Stimulated activated naive CD4-positive, alpha-beta T cell treated with Interleukin-2 at 50 U/mL for 16 hours (primary cell): ENCODE measurements at places on chromosomes 5 and 9.

DNA sequence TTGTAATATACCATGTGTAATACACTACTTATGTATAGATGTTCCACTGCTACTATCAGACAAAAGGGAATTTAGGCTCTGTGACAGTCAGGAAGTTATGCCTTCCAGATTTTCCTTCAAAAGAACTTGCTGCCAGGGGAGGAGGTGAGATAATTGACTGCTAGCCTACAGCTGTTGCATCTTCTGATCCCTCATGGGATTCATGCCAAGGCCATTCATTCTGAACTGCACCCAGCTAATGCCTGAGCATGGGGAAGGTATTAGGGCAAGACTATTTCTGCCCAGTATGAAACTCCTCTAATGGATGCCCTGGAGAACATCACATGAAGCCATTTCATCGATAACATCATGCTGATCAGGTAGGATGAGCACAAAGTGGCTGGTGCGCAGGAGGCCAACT is 746.5 kb upstream of the ZNF608 start:
- DNase-seq = no peak

DNA sequence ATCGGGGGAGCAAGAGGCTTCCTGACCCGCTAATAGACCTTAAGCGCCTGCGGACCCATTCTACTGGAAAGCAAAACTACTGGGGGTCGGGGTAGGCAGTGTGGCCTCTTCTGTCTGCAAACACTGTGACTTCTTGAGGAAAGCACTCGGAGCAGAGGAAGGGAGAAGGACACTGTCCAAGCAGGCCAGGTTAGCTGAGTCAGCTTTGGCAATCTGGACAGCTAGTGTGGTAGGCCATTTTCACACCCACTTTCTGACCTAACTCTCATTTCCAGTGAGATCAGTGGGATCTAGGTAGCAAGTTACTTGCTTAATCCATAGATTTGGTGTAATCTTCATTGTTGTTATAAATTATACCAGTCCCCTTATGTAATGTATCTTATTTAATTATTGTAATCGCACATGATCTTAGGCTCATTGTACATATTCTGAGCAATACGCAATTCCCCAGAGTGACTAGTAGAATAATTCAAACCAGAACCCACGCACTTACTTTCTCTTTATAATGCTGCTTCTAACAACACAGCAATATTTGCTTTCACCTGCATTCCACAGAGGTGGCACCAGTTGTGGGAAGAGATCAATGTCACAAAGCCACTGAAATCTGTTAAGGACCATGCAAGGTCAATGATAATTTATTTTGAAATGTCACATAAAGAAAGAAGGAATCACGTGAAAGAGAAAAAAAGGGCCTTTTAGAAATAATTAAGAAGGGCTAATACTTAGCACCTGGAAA is 82.9 kb downstream of the NREP start:
- no peak for DNase-seq

DNA sequence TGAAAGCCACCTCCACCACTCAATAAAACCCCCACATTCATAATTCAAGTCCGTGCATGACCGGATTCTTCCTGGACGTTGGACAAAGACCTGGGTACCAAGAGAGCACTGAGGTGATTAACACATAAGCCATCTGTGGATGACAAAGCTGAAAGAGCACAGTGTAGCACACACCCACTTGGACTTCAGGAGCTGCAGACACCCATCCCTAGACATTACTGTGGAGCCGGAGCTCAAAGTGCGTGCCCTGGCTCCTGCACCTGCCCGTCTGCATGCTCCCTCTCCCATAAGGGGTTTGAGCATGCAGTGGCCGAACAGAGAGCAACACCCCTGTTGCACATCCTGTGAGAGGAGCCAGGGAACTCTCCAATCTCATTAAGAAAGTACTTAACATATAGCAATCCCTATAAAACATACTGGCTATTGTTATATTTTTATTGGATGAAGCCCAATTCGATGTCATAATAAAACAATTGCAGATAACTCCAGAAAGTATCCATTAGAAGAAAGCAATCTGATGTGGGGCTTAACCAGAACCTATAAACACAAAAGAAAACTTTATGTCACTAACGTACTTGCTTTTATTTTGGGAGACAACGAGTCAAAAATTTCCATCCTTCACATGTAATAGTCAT is 1174.2 kb upstream of the C9orf72 start:
- no peak for DNase-seq

DNA sequence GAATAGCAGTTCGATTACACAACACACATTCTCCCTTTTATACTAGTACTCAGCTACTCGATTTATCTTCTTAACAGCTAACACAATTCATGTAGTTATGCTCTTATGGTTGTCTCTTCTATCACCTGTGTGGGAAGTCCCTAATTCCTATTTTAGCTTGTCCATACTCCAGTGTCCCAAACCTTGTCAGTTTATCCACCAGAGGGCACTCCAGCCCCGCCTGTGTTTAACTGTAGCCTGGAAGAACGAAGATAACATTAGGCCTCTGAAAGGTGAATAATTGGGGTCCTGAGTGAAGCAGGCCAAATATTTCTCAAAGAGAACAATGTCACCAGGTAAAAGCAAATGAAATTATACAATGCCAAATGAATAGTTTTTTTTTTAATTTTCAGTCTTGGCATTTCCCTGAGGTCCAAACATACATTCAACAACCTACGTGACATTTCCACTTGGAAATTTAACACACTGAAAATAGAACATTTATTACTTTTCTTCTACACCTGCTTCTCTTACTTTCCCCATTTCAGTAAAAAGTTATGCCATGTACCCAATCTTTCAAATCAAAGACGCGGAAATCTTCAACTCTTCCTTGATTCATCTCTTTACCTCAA is 560.7 kb downstream of the HTR1A start:
- no peak for DNase-seq

- DNase-seq = no peak
Observed at GRCh38 chr5:132376694-132377641, 7.5 kb downstream of the SLC22A5 start.

DNA sequence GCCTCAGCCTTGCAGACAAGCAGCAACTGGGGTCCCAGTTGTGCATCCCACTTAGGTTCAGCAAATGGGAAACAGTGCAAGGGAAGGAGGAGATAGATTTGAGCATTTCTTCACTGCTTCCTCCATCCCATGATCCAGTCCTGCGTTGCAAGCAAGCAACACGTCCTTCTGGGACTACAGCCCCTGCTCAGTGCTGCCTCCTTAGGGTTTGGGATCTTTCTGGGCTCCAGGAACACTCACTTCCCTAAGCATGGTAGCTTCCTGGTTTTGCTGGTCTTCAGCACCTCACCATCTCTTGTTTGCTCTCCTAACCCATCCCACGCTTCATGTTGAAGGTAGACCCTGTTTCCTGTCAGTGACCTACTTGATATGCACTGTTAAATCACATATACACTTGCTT is 444.7 kb downstream of the MED10 start:
- DNase-seq = no peak

DNA sequence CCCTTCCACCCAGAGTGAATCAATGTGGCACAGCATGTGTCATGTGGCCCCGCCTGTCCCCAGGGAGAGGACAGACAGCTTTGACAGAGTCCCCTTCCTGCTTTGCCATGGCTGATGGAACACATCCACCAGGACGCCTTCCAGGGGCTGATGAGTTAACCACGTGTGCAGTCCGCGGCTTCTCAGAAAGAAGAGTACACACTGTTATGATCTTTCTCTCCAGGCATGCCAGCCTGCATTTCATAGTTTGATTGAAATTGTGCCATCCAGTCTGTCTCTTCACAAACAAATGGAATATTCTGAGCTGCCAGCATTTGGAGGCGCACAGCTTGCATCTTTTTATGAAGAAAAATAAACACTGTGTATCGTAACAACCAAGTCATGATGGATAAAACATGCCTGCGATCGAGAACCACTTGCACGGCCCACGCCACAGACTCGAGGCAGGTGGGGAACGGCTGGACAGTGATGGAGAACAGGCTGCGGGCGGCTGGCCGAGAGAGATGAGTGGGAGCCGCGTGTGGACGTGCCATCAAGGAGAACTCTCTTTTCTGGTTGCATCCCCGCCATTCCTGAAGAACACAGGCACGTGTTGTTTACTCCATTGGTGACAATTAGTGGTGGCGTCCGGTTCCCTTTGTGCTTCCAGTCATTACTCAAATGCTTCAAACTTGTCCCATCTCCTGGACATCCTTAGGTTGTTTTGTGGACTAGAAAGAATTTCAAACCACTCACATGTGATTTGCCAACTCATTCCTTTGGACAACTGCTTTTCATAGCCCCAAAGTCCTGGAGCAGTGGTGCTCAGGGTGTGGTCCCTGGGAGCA is 220.2 kb downstream of the AGTPBP1 start:
- no peak for DNase-seq

DNA sequence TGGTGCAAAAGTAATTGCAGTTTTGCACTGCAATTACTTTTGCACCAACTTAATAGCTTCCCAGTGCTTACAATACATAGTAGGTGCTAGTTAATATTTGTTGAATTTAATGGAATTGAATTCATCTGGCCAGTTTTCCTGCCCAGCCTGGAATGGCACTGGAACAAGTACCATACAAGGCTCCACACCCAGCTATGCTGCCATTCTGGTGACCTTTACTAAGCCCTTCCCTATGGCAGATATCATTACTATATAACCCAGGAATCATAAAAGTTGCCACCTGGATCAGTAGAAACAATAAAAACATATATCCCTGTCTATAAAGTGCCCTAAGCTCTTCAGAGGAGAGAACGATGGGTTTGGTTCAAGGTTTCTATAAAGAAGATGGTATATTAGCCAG is 22.4 kb upstream of the TRIM36 start:
- no peak for DNase-seq

DNA sequence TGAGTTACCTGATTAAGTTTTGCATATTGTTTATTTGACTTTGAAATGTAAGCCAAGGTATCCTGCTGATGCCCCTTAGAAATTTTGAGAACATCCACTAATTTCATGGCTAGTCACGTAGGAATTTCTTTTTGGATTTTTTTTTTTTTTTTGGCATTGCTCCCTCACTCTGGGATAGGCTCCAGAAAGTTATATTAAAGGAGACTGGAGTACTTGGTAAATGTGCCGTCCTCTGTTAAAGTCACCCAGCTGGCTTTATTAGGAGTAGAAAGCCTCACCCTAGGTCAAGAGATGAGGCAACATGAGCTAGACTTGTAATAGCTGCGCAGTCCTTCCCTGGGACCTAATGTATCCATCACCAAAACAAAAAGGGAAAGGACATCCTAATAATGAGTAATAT is 3.1 kb downstream of the KCTD16 start:
- DNase-seq = no peak

- no peak for DNase-seq
Observed at GRCh38 chr5:178333821-178334481, 101.3 kb upstream of the PHYKPL start.

DNA sequence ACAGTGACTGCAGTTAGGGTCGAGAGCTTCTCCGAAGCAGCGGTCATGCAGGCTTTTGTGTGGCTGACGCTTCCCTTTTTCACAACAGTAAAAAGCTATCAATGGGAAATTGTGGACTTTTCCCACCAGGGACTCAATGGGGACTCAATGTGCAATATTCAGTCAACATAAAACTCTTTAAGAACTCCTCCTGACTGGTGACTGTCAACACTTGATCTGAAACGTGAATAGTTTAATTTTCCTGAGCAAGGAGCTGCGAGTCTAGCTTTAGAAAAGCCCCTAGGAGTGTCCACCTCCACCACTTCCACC is 28.7 kb downstream of the EXOC3 start:
- DNase-seq = no peak

DNA sequence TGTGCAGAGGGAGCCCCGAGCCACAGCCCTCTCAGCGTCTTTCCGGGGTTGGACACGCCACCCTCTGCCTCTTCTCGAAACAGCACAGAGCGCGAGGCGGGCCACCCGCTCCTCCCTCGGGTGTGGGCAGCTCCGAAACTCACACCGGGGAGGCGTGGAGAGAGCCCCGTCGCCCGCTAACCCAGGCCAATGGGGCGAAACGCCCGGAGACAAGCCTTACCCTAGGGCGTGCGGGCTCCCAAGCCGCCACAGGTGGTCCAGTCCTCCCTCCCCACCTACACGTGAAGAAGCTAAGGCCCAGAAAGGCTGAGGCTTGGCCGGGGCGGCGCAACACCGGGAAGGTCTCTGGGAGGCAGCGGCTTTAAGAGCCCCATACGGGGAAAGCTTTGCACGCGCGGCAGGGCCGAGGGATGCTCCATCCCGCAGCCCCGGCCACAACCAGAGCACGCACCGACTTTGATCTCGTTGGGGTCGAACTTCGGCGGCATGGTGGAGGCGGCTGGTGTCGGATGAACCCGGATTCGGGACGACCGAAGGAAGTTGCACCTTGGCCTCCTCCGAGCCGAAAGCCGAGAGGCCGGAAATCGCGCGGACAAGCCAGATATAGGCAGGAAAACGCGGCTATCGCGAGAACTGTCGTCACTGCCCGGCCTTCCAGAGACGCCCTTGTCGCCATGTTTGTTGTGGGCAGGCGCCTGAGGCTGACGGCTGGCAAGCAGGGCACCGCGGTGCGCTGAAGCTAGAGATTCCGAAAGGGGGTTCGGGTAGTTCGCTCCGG is at the start of the genes LRSAM1 and RPL12:
Gene LRSAM1, plus strand, starts transcription at position 681 of the 778 bp plus-strand sequence. CDS start 3,018 bp downstream, outside the sequence.
Gene RPL12, minus strand, starts transcription at position 577 of the 778 bp plus-strand sequence. Its CDS starts 89 bp downstream, at position 488.
- peak; percentile 96 for DNase-seq

- DNase-seq = no peak
Observed at GRCh38 chr5:100722657-100723056, 180.4 kb downstream of the ST8SIA4 start.

- DNase-seq = no peak
Observed at GRCh38 chr5:40045429-40045828, 620.6 kb upstream of the DAB2 start.

GRCh38 chr5:57004800-57005199 is 52.9 kb upstream of the MIER3 start:
- no peak for DNase-seq

GRCh38 chr5:68352166-68352565 is 136.6 kb downstream of the PIK3R1 start:
- no peak for DNase-seq

GRCh38 chr9:95495961-95496360 is 20.8 kb downstream of the PTCH1 start:
- no peak for DNase-seq

DNA sequence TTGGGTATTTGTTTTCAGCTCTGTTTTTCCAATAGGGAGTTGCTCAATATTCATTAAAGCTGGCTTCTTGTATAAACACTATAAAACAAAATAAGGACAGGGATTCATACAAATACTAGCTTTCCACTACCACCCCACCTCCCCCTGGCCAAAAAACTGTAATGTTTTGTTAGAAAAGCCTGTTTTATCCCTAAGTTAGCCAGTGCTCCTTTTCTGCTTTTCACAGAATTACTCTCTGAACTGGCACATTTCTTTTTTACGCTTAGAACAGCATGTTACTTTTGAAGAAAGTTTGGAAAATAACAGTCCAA is 147.4 kb upstream of the DMRT1 start:
- DNase-seq = no peak
